GM13977 (cell line): ENCODE measurements at places on chromosomes 13 and 19.

- no peak for DNase-seq
Measured at GRCh38 chr19:4642625-4643024, 3.3 kb downstream of the TNFAIP8L1 start.

DNA sequence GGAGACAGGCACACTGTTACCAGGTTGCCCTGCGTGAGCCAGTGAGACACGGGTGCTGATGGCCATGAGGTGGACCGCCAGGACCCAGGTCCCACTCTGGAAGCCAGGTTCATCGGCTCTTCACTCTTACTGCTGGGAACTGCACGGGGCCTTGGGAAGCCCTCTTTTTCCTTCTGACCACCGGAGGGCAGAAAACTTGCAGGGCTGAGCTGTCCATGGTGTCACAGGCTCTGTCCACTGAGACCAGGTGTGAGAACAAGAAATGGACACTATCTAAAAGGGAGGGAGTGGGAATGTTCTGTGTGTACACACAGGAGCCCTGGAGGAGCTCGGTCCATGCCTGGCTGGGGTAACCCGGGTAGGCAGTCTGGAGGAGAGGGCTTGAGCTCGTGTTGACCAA lies 93.4 kb downstream of the UQCRFS1 start:
- no peak for DNase-seq

DNA sequence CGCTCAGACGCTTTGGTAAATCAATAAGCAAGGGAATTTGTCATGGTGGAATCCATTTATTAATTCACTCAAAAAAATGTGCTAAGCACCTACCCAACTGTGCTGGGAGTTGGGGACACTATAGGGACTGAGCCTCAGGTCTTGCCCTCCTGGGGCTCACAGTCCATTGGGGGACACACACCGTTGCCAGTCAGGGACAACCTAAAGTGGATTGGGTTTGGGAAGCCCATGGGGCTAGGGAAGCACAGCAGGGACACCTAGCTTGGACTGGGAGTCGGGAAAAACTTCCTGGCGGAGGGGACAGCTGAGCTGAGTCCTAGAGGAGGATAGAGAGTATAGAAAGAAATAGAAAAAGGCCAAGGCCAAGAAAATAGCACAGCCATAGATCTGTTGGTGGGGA lies 8.5 kb downstream of the FOSB start:
- no peak for DNase-seq

DNA sequence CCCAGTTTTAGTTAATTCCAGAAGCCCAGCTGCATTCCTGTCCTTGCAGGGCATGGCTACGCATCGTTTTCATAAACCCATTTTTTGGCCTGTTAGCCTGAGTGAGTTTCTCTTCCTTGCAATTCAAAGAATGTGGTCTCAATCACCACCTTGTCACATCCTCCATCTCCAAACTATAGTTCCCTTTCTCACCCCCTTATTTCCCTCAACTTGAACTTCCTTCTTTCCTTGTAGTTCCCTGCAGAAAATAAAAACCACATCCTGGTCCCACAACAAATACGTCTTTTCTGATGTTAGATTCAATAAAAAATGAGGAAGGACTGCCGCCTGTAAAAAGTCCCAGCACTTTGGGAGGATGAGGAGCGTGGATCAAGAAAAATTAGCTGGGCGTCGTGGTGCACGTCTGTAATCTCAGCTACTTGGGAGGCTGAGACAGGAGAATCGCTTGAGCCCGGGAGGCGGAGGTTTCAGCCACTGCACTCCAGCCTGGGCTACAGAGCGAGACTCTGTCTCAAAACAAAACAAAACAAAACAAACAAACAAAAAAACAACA lies 13.2 kb downstream of the ADGRE3 start:
- DNase-seq, result no peak

DNA sequence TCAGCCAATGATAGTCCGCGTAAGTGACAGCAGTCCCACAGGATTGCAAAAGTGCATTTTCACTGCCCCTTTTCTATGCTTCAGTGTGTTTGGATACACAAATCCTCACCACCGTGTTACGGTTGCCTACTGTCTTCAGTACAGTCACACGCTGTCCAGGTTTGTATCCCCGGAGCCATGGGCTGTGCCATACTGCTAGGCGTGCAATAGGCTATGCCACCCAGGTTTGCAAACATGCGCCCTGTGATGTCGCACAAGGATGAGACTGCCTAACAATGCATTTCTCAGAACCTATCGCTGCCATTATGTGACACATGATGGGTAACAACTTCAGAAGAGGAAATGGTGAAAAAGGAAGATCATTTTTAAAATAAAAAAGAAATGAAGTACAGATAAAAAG lies 16.8 kb upstream of the ADPRHL1 start:
- DNase-seq, result no peak

- no peak for DNase-seq
Measured at GRCh38 chr13:32432856-32433255, 4.9 kb upstream of the N4BP2L1 start.

- DNase-seq, result peak; percentile 41
Measured at GRCh38 chr13:42377640-42378382, 105.9 kb downstream of the AKAP11 start.

DNA sequence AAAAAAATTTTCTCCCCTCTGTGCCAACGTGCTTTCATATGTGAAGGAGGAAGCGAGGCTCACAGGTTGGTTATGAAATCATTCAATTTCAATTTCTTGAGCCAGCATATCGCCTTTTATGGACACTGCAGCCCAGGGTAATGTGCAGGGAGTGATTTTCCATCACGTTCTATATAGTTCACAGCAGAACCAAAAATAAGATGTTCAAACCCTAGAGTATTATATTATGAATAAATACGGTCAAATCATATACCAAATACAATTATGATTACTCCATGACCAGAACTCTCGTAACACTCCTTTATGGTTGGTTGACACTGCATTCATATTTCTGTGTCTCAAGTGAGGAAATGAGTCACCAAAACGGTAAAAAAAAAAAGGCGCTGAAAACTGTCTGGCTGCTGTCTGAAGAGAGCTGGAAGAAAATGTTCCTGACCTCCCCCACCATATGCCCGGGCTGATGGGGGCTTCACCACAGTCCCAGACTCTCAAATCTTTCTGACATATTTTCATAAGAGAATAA lies 75.8 kb upstream of the UBAC2 start:
- DNase-seq, result peak; percentile 58

DNA sequence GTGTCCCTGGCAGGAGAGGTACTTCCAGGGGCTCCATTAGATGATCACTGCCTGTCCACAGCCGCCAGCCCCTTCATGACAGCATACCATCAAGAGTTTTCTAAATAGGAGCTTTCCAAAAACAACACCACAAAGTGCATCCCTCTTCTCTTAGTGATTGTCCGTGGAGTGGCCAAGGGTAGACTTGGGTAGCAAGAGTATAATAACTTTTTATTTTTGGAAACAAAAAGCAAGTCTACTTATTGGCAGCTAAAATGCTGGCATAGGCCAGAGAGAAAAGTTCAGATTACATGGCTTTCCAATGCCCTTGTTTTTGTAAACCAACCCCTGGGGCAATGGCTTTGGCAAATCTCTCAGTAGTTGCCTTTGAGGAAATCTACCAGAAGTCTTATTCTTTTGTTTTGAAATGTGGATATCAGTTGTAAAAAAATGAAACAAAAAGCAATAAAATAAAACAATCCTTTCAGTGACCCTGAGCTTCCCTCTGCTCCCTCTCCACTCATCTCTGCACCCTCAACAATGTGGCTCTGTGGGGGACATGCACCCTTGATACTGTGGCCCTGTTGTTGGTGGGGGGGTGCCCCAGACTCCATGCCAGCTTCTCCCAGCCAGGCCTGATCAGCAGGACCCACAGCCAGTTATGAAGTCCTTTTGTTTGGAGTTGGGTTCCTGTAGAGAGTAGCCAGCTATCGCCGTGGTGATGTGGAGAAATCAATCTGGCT lies 294.1 kb downstream of the DLEU7 start:
- no peak for DNase-seq

DNA sequence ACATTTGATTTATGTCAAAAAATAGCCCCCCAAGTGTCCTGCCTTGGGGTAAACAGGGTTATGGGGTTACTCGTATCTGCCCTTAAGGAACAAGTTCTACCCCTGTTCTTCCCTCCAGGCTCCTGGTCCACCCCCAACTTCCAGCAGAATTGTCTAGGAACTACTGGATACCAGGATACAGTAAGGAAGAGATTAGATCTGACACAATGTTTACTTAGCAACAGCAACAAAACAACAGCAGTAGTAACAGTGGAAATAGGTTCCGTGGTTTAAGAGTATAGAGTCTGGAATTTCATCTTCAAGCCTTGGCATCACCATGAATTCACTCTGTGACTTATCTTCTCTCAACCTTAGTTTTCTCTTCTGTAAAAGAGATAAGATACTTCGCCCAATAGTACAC lies 1.7 kb upstream of the FAM98C start:
- no peak for DNase-seq

GRCh38 chr19:4695224-4695731 lies 25.1 kb upstream of the MYDGF start:
- no peak for DNase-seq

DNA sequence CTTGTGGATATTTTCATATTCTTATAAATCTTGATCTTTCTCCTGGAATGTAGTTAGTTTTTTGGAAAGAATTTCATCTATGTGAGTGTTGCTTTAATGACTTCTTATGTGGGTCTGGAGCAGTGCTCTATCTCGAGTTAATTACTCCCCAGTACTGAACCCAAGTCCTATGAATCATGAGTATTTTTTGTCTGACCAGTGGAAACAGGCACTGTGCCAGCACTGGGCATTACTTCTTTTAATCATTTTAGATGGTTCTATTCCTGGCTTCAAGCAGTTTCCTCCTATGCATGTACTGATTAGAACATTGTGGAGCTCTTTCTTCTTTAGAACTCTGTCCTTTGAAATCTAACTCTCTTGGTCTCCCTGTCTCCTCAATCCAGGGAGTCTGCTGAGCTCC lies 466.3 kb downstream of the PCDH17 start:
- DNase-seq, result no peak

DNA sequence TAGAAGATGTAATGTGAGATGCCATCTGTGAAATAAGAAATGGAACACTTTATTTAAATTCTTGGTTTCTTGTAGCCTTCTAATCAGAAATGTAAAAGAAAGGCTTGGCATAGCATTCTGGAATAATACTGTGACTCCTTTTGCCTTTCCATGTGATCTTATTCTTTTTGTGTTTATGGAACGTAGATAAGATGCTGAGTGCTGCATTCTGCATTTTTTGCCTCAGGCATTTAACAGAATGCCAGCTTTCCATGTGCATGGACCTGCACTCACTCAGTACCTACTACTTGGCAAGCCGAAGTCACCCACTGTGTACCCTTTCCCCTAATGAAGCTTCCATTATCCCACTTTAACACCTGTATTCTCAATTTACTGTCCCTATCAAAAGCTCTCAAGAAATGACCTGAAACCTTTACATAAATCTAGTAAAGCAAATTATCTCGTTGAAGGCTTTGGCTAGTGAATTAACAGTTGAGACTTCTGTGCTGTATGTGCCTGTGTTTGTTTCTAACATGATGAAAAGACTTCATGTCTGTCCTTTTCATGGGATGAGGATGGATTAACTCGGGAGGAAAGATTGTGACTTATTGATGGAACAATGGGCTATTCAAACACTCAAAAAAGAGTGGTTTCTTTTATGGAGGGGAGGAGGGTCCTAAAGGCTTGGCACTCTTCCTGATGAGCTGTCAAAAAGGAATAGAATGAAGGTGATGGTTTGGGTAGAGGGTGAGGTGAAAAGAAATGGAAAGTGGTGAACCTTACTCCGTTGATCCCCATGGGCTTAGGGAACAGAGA lies 44.7 kb upstream of the FRY start:
- no peak for DNase-seq

DNA sequence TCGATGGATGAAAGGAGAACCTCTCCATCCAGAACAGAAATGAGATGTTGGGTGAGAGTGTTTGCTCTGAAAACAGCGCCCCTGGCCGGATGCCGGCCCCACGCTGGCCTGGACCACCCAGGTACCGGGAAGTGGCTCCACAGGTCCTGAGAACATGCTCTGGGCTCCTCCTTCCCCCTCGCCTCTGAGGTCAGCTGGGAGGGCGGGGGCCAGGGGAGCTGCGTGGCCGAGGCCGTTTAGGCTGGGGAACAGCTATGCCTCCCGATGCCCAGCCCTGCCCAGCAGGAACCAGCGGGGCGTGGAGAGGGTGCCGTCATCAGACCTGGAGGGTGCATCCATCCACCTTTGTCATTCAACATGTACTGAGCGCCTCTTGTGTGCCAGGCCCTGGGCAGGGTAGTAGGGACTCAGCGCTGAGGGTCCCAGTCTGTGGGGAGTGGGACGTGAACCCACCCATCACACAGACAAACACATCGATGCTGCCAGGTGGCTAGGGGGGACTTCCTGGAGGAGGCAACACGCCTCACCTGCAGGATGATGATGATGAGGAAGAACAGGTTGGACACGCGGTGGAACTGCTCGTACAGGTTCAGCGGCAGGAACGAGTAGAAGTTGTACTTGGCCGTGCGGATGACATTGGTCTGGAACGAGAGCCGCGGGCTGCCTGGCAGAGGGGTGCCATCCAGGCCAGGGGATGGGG lies 4.2 kb downstream of the ATP8B3 start:
- no peak for DNase-seq

GRCh38 chr13:32200741-32201140 lies 114.4 kb downstream of the ZAR1L start:
- DNase-seq, result no peak

- DNase-seq, result no peak
Measured at GRCh38 chr13:85529218-85529594, 270.0 kb downstream of the SLITRK6 start.

DNA sequence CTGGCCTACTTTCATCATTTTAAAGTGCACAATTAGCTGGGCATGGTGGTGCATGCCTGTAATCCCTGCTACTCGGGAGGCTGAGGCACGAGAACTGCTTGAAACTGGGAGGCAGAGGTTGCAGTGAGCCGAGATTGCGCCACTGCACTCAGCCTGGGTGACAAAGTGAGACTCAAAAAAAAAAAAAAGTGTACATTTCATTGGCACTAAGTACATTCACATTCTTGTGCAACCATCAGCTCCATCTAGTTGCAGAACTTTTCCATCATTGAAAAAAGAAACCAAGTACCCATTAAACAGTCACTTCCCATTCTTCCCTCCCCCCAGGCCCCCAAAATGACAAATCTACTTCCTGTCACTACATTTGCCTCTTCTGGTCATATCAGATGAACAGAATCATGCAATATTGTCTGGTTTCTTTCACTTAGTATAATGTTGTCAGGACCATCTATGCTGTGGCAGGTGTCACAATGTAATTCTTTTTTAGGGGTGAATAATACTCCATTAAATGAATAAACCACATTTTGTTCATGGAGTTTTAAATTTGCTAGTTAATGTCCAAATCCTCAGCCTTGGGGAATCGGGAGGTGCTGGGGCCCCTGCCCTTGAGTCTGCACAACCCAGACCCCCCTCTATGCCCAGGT lies 7.4 kb upstream of the SIGLEC11 start:
- DNase-seq, result no peak

GRCh38 chr19:1249990-1250436 lies 1.6 kb downstream of the MIDN start:
- DNase-seq, result no peak

GRCh38 chr13:23899555-23899954 lies 2.3 kb upstream of the C1QTNF9B start:
- no peak for DNase-seq

- DNase-seq, result no peak
Measured at GRCh38 chr13:75779393-75779792, 143.3 kb downstream of the LMO7 start.
